ENCODE measurements at places on chromosomes 3 and 15.

DNA sequence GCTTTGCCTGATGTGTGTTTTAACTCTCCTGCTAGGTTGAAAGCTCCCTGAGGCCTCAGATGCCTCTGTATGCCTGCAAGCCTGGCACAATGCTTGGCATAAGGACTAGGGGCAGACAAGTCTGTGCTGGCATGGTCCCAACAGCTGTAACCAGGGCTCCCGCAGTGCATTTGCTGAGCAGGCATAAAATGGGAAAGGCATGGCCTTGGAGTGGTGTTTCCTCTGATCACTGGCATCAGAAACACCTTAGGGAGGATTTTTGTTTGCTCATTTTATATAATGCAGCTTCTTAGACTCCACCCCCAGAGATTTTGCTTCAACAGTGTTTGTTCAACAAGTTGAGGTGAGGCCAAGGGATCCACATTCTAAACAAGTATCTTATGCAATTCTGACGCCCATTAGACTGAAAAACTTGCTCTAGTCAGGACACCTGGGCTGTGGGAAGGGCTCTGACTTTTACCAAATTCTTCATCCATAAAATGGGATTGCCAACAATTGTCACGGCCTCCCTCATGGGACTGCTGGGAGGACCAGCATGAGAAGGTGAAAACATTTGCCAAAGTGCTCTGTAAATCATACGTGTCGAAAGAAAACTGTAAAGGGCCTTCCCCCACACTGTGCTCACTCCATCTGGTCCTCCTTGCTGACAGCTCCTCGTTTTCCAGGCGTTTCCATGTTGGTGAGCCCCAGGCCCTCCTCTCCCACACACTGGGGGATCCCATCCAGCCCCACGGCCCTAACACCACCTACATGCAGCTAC lies 43.1 kb downstream of the STARD5 start:
- no peak for DNase-seq

- no peak for DNase-seq
These were observed 127.9 kb upstream of the STT3B start for GRCh38 chr3:31404871-31405270.

DNA sequence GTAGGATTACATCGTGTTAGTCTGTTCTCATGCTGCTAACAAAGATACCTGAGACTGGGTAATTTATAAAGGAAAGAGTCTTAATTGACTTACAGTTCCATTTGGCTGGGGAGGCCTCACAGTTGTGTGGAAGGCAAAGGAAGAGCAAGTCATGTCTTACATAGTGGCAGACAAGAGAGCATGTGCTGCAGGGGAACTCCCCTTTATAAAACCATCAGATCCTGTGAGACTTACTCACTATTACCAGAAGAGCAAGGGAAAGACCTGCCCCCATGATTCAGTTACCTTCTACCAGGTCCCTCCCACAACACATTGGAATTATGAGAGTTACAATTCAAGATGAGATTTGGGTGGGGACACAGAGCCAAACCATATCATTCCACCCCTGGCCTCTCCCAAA lies 3.4 kb downstream of the SLC25A26 start:
- DNase-seq = no peak

DNA sequence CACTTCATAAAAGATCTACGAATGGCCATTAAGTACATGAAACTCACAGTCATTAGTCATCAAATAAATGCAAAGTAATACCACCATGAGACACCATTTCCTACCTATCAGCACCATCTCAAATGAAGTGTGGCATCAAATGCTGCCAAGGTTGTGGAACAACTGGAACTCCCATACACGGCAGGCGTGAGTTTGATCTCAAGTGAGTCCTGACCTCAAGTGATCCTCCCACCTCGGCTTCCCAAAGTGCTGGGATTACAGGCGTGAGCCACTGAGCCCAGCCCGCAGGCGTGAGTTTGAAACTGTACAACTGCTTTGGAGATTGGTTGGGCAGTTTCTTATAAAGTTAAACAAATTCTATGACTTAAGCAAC lies 28.8 kb upstream of the HDAC11 start:
- no peak for DNase-seq

GRCh38 chr3:129005526-129006303 lies 4.6 kb downstream of the EFCC1 start:
- DNase-seq = no peak

GRCh38 chr3:21195203-21195602 lies 555.8 kb downstream of the ZNF385D start:
- no peak for DNase-seq

DNA sequence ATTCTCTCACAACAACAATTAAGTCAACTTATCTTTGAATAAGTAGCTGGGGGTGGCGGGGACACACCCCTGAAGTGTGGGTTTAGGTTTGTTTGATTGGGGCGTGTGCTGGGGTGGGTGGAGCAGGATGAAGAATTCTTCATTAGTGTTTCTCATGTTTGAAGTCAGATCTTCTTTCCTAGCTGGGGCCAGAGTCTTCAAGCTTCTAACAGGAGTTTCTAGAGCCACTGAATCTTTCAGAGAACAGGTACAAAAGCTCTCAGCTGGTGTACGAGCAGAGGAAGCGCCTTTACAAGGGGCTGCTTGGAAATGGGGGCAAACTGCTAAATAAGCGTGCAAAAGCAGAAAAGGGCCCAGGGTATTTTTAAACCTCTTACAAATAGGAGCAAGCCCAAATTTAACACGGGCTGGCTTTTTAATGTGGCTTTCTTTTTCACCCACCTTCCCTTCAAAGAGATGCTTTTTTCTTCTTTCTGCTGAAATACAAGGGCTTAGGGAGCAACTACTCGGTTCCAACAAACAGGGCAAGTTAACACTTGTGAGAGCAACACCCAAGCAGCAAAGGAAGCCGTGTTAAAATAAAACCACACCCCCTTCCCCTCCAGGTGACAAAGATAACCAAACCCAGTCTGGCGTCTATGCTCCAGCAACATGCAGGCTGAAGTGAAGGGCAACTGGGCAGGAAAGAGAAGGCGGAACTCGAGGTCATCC lies 86.9 kb upstream of the RASGRP1 start:
- no peak for DNase-seq

DNA sequence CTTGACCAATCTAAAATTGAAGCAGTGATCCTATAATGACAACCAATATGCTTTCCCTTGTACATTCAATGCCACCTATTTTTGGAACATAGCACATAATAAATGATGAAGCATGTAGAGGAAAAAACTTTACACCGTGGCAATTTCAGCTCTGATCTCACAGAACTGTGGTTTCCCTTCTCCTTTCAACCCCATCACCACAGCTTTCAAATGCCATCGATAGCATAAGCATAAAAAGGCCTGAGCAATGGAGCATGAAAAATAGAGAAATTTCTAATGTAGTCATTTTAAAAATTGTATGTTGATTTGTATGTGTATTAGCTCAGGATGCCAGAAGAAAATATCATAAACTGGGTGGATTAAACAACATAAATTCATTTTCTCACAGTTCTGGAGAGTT lies 406.0 kb upstream of the TMCO5A start:
- no peak for DNase-seq

DNA sequence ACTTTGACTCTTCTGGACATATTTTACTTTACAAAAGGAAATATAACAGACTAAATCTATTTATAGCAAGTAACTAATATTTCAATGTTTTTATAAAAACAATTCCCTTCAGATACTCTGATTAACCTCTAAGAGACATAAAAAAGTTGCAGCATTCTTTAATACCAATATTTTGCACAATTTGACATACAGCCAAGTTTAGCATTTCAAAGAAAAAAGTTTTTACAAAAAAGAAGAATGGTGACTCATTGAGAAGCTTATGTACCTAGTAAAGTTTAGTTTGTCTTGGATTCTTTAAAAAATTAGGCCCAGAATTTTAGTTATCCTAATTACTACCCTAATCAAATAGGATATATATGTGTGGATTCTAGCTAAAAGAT lies 17.6 kb downstream of the DAZL start:
- DNase-seq = no peak

DNA sequence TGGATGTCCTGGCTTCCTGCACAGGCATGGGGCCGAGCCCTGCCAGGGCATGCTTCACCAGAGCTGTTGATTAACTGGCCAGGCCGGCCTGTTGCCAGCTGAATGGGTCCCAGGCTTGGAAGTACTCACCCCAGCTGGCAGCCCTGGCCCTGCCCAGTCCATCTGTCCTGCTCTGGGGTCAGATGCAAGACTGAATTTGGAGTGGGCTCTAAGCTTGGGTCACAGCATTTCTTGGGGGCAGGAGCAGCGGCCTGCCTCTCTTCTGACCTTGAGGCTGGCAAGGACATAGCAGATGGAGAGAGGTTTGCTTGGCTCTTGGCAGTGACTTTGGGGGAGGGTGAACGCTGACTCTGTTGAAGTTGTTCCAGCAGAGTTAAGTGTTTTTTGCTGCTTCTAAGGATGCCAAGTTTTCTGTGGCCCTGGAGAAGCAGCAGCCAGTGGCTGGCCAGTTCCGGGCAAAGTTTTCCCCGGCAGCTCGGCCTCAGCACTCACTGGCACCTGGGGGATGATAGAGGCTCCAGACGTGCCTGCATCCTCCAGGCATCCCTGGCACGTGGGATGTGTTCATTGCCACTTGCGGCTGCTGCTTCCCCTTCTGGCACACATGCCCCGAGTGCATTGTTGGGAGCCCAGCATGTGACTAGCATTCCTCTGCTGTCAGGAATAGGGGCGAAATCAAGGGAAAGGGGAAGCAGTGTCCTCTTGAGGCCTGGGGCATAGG lies 22.9 kb downstream of the PDIA5 start:
- DNase-seq = no peak

GRCh38 chr3:134252766-134253165 lies 2.1 kb upstream of the RYK start:
- no peak for DNase-seq

GRCh38 chr3:53346514-53346913 lies 829 bp downstream of the DCP1A start:
- DNase-seq = peak; percentile 17

DNA sequence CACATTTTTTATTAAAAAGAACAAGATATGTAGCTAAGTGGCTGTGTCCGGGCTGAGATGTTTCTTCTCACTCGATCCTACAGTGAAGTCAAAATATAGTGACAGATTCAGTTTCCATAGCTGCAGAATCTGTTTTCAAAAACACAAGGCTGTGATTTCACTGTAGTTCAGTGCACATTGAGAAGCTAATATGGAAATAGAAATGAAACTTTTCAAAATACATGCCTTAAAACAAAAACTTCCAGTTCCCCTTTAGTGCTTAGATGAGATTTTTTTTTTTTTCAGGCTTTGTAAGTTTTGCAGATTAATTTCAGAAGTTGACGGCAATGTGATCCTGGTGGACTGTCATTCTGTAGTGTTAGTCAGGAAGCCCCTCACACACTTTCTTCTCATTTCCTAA lies 23.8 kb upstream of the TRAK1 start:
- DNase-seq = no peak

DNA sequence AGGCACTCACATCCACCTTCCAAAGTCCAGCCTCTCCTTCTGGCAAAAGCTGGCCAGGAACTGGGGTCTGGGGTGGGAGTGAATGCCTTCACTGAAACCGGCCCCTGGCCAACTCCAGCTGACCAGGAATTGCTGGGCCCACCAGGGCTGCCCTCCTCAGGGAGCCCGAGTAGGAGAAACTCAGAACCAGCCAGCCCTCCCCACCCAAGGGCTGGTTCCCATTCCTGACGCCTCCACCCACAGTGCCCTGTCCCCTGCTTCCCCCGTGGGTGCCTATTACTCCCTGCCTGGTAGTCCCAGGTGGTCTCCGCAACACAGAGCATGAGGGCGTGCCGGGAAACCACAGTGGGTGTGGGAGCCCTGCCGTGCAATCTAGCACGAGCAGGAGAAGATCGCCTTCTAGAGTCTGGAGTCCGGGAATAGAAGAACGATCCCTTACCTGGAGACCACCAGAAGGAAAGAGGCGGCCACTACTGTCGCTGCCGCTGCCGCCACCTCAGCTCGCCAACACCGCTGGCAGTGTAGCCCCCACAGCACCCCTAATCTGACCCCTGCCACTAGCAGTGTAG lies 178.8 kb downstream of the POTEB3 start:
- DNase-seq = no peak

DNA sequence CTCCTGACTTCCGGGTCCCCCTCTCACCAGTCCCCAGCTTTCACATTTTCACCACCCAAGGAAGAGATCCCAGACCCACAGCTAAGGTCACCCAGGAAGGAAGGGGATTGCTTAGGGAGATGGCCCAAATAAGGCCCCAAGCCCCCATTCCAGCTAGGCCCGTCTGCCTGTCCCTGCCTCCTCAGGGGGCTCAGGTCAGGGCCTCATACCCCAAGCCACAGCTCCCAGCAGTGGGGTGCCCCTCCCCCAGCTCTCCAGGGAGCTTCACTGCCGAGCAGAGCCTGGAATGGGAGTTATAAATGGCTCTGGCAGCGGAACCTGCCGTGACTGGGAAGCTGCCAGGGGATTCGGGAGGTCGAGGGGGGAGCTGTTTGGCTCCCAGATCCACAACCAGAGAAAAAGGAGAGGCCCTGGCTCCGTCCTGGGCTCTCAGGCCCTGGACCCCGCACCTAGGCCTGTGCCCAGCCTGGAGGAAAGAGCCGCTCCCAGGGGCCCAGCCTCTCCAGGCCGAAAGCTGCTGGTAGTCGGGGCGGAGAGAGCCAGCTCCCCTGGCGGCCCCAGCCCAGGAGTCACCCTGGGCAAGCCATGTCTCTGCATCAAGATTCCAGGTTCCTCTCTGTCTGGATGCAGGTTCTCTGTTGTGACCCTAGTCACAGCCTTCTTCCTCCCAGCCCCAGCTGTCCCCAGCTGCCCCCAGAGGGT lies 550 bp downstream of the CCDC9B start:
- DNase-seq = peak; percentile 33

- DNase-seq = no peak
These were observed 64.1 kb upstream of the GMNC start for GRCh38 chr3:190926619-190927018.

DNA sequence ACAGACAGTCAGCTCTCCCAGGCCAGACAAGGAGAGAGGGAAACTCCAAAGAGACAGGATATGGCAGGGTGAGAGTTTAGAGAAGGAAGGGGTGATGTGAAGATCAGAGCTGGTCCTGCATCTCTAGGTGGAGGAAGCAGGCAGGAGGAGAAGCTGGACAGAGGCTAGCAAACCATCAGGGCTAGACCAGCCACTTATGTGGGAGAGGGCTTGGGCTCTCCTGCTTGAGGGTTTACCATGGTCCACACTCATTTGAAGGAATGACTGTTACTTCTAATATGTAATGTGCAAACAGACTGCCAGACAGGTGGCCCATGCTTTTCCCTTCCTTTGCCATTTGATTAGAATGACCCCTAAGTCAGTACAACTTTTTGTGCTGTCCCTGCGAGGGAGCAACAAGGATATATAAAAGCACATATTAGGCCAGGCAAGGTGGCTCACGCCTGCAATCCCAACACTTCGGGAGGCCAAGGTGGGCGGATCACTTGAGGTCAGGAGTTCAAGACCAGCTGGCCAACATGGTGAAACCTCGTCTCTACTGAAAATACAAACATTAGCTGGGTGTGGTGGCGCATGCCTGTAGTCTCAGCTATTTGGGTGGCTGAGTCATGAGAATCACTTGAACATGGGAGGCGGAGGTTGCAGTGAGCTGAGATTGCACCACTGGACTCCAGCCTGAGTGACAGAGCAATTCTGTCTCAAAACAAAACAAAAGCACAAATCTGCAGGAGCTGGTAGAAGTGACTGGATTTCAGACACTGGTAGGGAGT lies 41.0 kb upstream of the MANF start:
- no peak for DNase-seq
